ENCODE measurements at places on chromosomes 7 and 10. TPM values are rescaled to one million over a fixed set of nuclear protein-coding genes. Genes with fewer than 3 reads are reported as not detected.

- DNase-seq, result no peak
Observed at GRCh38 chr7:146414937-146415336, 298.3 kb downstream of the CNTNAP2 start.

DNA sequence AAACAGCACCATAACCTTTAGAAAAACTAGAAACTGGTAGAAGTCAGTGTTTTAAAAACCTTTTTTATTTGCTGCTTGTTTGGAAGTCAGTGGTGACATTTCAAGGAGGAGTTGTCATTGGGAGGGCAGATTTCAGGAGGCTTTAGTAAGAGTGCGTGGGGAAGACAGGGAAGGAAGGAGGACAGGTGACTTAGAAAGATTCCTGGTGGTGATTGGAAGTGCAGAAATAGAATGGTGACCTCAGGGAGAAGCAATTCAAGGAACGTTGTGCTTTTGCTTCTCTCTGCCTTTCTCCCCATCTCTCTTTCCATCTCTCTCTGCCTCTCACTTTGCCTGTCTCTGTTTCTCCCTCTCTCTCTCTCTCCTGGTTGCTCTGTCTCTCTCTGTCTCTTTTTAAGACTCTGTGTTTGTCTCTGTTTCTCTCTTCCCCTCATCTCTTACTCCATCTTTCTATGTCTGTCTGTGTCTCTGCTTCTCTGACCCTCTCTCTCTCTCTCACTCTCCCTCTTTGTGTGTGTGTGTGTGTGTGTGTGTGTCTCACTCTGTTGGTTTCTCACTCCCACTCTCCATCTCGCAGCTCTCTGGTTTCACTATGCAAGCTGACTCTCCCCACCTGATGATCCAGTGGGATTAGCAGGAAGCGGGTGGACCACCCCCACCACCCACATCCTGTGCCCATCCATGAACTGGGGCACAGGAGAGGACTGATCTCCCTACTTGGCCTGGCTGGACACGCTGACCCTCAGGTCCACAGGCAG lies 10.9 kb upstream of the PFKP start:
- DNase-seq, result no peak

GRCh38 chr7:107090457-107090856 lies 46.0 kb downstream of the PRKAR2B start:
- DNase-seq, result no peak

DNA sequence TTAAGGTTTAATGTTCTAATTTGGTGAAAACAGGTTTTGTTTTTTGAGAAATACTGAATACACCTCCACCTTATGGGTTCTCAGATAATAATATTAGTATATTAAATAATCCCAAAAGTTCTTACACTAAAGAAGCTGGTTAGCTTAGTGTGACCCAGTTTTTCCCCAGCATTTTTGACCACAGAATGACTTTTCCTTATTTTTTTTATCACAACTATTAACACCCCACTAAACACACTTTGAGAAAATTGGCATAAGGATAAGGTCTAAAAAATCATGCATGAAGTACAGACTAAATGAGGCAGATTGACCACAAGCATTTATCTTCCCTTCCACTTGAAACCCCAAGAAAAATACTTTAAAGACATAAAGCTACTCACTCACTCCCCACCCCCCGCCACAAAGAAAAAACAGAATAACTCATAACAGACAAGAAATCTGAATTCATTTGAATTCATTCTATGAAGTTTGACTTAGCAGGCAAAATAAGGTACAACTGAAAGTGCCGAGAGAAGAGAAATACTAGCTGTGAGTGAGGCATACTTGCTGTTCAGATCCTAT lies 49.7 kb upstream of the WNT16 start:
- no peak for DNase-seq

The FXYD4 gene
- not detected for total RNA-seq

The GPER1 gene
- 1.6 TPM for total RNA-seq
